ENCODE measurements at places on chromosomes 13 and 19.

DNA sequence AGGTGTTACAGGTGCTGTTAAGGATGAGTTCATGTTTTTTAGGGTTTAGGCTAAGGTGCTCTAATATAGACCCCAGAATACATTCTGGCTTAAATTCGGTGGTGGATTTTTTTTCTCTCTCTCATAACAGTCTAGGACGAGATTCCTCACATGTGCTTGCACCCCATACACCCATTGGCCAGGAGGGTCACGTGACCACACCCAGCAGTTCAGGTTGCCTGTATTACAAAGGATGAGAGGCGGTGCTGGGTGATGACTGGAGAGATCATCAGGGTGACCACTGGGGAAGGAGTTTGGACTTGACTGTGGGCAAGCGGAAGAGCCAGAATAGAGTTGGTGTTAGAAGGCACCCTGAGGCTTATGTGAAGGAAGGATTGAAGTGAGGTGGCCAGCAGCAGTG, 27.7 kb downstream of the PPP2R1A start:
- no peak for DNase-seq

DNA sequence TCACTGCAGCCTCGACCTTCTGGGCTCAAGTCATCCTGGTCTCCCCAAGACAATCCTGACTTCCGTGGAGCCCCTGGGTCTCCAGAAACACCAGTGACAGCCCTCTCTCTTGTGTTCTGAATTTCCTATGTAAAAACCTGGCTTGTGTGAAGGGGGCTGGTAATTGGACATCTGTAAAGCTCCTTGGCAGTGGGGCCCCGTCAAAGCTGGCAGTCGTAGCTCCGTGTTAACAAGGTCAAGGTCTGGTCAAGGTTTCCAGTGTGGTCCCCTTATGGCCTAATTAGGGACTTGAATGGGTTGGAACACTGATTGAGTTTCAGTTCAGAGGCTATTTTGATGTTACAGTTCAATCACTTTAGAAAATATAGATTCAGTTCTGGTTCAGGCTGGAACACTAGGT, 32.8 kb upstream of the NDUFS7 start:
- no peak for DNase-seq

DNA sequence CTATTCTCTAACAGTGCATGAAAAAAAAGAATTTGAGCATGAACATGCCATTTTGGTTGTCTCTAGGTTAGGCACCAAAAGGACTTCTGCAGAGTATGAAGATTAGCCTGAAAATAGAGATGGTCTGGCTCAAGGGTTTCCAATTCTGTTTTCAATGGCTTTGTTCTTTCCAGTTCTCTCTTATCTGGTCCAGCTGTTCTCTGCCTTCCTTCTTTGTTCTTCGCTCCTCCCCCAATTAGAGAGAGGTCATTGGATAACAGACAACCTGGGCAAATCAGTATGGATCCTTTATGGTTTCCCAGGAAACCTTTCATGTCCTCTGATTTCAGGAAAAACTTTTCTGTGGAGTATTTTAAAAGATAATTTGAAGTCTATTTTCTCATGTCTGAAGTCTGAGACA, 623.4 kb downstream of the PCDH17 start:
- no peak for DNase-seq

DNA sequence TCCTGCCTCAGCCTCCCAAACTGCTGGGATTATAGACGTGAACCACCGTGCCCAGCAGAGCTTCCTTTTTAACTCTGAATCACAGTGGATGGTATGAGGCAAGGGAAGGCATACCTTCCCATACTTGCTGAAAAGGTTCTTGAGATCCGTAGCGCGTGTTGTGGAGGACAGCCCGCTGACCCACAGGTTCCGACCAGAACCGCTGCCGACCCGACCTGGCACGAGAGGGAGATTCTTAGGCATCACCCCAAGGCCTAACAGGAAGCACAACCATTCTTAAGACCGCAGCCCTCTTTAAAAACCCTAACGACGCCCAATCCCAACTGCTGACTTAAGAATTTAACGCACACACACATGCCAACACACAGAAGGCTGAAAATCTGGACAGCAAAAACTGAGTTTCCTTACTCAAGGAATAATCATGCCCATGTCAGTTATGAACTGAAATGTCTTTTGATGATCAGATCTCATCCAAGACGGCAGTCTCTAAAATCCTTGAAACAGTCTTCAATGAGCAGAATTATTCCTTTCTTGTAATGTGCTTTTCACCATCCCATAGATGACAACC, 12.6 kb downstream of the SAFB2 start:
- DNase-seq, result no peak

DNA sequence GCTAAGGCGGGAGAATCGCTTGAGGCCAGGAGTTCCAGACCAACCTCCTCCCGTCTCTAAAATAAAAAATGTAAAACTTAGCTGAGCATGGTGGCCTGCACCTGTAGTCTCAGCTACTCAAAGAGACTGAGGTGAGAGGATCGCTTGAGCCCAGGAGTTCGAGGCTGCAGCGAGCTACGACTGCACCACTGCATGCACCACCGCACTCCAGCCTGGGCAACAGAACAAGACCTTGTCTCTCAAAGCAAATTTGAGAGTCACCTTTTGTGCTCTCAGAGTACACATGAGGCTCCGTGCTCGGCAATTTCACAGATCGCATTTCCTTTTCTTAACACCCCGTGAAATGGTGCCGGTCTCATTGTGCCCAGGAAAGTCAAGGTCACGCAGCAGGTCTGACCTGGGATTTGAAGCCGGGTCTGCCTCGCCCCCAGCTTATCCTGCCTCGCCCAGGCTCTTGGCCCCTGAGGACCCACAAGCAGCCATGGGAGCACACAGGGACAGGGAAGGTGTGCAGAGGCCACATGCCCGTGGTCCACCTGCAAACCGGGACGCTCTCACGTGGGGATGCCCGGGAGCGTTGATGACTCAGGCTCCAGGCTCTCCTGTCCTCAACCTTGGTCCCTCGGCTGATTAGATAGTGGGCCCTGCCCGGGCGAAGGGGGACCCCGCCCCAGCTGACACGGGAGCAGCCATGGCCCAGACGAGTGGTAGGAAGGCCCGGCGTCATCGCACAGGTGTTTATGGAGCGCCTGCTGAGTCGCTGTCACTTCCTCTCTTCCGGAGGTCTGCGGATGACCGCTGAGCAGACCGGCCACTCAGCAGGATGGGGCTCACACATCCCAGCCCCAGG, 1.1 kb upstream of the SMIM24 start:
- DNase-seq, result no peak

GRCh38 chr13:42720858-42721219, 60.5 kb upstream of the FAM216B start:
- DNase-seq, result no peak

- no peak for DNase-seq
Observed at GRCh38 chr19:43700395-43701000, 15.4 kb upstream of the IRGC start.

Data from stimulated activated CD8-positive, alpha-beta memory T cell treated with anti-CD3 and anti-CD28 coated beads, Interleukin-12 subunit alpha, Interleukin-12 subunit beta, amount 100 ng/mL, for 4 hours (primary cell).